HFFc6 (cell line): ENCODE measurements at places on chromosomes 5 and 9. TPM values are rescaled to one million over a fixed set of nuclear protein-coding genes. Genes with fewer than 3 reads are reported as not detected.

SLC34A3 gene
- not detected in 2 replicates for total RNA-seq

IFNB1 gene
- total RNA-seq = not detected in 3 replicates

C9orf40 gene
- 6.5 to 12.0 TPM (median 8.5 TPM) in 3 replicates for total RNA-seq

GRCh38 chr5:175335691-175336090 lies 108.3 kb downstream of the DRD1 start:
- no peak for DNase-seq

DNA sequence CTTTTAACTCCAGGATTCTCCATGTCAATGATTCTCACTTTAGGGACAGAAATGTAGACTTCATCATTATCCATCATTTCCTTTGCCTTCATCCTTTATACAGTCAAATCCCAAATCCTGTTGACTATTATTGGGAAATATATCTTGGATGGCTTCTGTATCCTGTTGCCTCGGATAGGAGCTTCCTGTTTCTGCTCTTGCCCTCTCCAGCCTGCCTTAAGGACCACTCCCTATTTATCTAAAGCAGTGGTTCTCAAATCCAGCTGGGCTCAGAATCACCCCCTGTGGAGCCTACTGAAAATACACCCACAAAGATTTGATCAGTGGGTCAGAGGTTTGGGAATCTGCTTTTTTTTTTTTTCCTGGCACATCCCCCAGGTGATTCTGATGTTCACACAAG lies 8.5 kb downstream of the AFAP1L1 start:
- DNase-seq = no peak

DNA sequence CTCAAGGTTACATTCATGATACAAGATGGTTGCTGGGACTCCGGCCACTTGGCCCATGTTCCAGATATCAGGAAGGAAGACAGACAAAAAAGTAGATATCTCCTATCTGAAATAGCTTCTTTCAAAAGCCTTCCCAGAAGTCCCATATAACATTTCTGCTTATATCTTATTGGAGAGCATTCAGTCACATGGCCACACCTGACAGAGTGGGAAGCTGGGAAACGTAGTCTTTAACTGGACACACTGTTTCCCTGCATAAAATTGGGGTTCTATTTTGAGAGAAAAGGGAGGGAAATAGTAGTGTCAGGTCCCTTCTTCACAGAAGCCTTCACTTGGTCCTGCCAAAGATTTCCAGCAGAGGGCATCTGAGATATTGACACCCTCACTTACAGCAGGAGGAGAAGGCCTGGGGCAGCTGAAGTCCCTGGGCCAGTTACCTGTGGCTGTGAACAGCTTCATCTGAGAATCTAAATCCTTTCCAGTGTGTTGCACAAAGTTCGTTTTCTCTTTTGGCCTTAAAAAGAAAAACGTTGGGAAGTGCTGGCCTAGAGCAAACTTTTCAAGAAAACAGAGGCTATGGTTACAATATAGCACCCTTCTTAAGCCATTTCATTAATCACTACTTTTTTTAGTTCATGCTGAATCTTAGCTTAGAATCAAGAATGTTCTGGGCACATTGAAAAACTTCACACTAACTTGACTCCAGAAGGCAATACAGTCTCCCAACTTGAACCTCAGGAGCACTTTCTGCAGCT lies 33.5 kb downstream of the SPEF2 start:
- peak; percentile 46 for DNase-seq

- no peak for DNase-seq
Measured at GRCh38 chr5:55220433-55221185, 6.5 kb downstream of the MCIDAS start.

GRCh38 chr9:89606624-89607311 lies 2.0 kb downstream of the GADD45G start:
- peak; percentile 30 for DNase-seq

DNA sequence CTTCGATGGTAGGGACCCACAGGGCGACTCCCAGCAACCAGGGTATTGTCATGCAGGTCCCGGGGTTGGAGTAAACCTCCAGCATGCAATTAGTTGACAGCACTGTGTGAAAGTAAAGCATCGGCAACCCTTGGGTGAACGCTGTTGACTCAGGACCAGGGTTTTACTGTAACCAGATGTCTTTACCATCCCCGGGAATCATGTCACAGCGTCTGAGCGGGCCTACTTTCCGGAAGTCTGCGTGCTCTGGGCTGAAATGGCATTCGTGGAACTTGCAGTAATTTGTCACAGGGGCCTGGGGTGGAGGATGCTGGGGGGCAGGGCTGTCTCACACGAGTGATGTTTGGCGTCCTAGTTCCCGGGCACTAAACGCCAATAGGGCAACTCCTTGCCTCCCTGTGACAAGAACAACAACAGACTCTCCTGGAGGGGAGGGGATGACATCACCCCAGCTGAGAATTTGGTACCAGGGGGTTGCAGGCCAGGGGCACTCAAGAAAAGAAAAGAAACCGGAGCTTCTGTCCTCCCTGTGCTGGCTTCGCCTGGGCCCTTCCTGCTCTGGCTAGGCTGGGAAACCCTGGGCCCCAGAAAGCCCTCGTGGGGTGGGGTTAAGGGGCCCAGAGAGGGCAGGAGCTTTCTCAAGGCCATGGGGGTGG lies 10.1 kb upstream of the UBAC1 start:
- DNase-seq = peak; percentile 38

GRCh38 chr5:39314591-39314990 lies 49.7 kb downstream of the C9 start:
- no peak for DNase-seq

- peak; percentile 70 for DNase-seq
Measured at GRCh38 chr5:123156577-123157296, 67.7 kb downstream of the PRDM6 start.

GRCh38 chr9:129081388-129081904 lies 535 bp downstream of the DOLPP1 start:
- DNase-seq = no peak

GRCh38 chr9:27037499-27037898 lies 32.0 kb upstream of the LRRC19 start:
- DNase-seq = no peak

DNA sequence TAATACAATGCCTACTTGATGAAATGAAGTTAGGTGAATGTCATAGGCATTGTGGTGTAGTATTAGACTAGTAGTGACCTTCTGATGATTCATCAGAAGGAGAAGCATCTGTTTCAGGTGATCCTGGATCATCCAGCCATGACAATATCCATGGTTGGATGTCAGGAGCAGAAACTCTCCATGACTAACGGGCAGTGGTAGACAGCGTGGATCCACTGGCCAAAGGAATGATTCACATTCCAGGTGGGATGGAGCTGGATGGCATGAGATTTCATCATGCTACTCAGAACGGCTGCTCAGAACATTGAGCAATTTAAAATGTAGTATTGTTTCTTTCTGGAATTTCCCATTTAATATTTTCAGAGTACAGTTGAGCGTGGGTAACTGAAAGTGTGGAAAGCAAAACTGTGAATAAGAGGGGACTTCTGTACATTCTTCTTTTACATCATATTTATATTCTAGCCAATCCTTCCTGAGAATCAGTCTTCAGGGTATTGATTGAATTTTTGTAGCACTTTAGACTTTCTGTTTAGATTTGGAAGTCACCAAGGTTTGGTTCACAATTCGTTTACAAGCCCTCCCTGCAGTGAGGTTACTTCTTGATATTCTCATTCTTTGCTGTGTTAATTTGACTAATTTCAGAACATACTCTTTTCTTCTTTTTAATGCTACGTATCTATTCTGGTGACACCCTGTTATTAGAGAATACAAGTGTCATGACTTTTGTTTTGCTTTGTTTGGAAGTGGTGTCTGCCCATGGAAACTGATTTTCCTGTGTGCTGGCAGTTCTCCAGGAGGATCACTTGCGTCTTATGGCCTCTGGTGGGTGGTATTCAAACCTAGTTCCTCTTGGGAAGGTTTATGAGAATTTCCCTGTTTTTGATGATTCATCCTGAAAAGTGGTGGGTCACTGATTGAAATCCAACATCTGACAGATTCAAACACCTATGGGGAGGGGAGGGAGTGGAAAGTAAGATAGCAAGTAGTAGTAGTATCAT lies 12.2 kb upstream of the CLINT1 start:
- peak; percentile 33 for DNase-seq

DNA sequence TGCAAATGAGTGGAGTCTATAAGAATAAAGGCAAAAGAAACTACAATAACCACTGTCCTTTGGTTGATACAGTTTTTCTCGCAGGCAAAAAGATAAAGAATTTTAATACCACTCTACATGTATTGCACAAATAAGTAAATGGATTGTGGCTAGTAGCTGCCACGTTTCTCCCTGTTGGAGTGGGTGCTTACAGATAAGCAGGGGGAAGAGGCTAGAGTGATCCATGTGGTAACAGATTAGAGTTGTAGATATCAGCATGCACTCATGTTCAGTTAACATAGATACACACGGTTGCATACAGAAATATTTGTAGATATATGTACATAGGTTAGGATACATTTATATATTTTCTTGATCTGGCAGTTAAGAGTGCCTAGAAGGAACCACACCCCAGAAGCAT lies 179.5 kb downstream of the ARHGEF28 start:
- DNase-seq = no peak

- DNase-seq = no peak
Measured at GRCh38 chr9:137267933-137268355, 9.6 kb upstream of the TOR4A start.
